ENCODE measurements at places on chromosomes 13 and 19.
A peak's percentile ranks its signal among the peaks of the same experiment; 100 is the strongest.

DNA sequence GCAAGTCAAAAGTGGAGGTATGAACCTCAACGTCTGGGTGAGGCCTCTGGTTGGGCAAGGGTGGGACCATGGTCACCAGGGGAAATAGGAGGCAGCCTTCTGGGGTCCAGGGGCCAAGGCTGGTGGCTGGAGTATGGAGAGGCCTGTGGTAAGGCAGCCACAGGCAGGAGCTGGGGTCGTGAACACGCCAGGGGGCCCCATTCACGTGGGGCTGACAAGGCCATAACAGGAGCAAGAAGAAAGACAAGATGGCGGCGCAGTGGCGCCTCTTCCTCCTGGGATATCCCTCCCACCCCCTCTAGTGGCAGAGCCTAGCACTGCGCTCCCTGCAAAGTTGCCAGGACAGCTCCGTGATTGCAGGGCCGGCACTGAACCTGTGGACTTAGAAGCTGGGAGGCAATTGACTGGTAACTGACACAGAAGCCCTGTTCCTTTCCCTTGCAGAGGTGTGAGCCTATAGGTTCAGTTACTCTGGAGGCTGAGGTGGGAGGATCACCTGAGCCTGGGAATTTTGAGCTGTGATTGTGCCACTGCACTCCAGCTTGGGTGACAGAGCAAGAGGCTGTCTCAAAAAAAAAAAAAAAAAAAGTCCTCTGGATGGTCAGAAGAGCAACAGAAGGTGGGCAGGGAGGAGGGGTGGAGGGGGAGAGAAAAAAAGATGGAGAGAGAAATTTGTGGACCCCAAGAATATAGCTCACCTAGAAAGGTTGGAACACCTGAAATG lies 19.7 kb upstream of the EDDM13 start:
- DNase-seq = peak; percentile 34

- no peak for DNase-seq
These were observed 396.9 kb downstream of the KCNRG start for GRCh38 chr13:50412046-50412617.

- no peak for DNase-seq
These were observed 400.2 kb downstream of the SLITRK5 start for GRCh38 chr13:88071371-88071770.

DNA sequence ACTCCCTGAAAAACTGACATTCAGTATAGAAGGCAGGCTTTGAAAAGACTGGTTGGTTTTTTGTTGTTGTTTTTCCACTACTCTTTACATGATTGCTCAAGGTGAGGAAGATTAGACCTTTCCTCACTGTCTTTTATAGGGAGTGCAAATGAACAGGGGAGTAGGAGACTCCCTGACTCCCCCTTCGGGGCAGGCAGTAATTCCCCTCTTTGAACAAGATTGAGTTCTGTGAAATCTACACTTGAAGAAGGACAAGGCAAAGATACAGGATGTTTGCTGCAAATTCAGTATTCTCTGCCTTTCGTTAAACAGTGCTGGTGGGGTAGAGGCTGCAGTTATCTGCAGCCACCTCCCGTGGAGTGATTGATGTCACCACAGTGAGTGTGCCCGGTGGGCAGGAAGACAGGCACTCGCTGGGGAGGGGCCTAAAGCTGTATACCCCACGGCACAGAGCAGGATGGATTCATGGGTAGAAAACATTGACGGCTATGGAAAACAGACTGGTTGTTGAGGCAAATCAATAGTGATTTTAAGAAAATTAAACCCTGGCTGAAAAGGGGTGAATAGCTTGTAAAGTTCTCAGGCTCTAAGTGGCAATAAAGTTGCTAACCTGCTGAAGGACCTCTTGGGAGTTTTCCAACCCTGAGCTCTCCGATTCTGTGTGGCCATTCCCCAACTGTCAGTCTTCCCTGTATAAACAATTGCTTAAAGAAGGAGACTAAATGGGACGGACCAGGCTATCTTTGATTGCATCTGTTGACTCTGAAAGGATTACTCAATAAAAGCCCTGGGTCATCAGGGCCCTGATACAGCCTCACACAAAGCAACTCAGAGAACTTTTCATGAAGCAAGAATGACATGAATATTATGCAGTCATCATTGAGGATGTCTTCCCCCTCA lies 308.3 kb downstream of the TBC1D4 start:
- DNase-seq = no peak

- DNase-seq = peak; percentile 31
These were observed 2.9 kb downstream of the RXFP2 start for GRCh38 chr13:31742097-31742734.

- DNase-seq = peak; percentile 39
These were observed 674 bp downstream of the BRD4 start for GRCh38 chr19:15331419-15332310.

DNA sequence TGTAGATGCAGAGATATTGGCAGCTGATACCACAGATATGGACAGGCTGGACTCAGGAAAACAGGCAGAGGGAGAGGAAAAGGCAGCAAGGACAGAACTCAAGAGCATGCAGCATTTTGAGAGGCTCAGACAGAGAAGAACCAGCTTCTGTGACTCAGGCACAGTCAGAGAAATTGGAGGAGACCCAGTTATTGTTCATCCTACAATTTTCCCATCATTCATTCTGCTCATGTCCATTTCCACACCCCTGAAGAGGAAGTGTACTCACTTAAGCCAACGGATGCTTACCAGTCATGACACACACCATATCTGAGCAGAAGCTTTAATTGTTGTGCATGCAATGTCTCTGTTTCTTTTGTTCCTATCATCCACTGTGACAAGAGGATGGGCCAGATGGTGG lies 359.8 kb upstream of the HTR2A start:
- DNase-seq = no peak

- no peak for DNase-seq
These were observed 11.4 kb downstream of the ARID3A start for GRCh38 chr19:937259-937694.

- no peak for DNase-seq
These were observed 10.0 kb upstream of the IGFL3 start for GRCh38 chr19:46134527-46134926.

DNA sequence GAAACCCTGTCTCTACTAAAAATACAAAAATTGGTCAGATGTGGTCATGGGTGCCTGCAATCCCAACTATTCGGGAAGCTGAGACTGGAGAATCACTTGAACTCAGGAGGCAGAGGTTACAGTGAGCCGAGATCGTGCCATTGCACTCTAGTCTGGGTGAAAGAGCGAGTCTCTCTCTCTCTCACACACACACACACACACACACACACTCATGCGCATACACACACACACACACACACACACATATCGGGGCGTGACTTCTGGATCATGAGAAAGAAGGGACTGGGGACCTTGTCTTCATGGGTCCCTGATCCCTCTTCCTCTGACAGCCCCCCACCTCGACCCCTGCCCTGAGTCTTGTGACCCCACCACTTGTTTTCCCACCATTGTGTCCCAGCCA lies 11.8 kb upstream of the SDHAF1 start:
- no peak for DNase-seq

DNA sequence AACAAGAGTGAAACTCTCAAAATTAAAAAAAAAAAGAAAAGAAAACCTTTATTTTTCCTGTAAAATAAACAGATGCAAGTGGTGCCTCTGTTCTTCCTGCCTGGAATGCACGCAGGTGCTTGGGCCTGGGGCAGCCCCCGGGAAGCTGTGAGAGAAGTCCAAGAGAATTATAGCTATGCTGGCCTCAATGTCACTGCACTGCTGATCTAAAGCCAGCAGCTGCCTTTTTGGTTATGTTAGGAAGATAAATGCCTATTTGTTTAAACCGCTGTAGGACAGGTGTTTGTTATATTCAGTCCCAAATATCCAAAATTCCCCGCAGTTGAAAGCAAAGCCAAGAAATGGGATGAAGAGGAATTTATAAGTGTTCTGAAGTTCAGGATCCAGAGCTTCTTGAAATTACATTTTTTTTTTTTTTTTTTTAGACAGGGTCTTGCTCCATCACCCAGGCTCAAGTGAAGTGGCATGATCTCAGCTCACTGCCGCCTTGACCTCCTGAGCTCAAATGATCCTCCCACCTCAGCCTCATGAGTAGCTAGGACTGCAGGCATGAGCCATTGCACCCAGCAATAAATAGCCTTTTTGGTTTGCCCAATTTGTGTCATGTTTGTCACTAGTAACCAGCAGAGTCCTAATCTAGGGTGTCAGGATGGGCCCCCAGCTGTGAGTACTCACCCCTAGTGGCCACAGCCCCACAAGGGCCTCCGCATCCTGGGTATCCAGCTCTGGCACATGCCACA lies 2.2 kb downstream of the RINL start:
- DNase-seq = no peak

GRCh38 chr19:16051254-16052025 lies 24.9 kb upstream of the TPM4 start:
- no peak for DNase-seq
